ENCODE measurements at places on chromosomes 16 and 17.
A peak's percentile ranks its signal among the peaks of the same experiment; 100 is the strongest.

- no peak for DNase-seq
Observed at GRCh38 chr16:49698931-49699840, 156.7 kb downstream of the ZNF423 start.

GRCh38 chr17:2295575-2295974 lies 8.0 kb downstream of the SMG6 start:
- DNase-seq: no peak

- no peak for DNase-seq
Observed at GRCh38 chr17:49952912-49953497, 16.0 kb upstream of the DLX4 start.

DNA sequence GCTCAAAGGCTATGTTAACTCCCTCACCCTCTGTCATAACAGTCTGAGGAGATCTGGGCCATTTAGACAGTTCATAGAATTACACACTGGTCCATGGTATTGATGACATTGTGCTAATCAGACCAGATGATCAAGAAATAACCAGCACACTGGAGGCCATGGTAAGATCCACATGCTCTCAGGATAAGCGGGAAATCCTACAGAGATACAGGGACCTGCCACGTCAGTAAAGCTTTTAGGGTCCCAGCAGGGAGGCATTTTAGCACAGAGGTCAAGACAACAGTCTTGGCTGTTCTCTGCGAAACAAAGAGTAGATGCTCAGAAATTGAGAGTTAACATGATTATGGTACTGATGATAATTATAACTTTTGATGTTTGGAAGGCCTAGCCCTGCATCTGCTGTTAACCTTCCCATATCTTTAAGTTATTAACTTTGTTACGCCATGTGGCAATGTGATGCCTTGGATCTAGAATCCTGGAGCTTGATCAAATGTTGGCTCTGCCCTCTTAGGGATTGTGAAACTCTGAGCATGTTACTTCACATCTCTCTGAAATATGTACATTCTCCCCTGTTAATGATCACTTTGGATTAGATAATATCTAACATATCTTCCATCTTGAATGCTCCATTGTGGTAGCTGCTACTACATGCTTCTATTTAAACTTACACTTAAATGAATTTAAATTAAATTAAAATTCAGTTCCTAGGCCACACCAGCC lies 172.0 kb upstream of the SOX9 start:
- DNase-seq: no peak

DNA sequence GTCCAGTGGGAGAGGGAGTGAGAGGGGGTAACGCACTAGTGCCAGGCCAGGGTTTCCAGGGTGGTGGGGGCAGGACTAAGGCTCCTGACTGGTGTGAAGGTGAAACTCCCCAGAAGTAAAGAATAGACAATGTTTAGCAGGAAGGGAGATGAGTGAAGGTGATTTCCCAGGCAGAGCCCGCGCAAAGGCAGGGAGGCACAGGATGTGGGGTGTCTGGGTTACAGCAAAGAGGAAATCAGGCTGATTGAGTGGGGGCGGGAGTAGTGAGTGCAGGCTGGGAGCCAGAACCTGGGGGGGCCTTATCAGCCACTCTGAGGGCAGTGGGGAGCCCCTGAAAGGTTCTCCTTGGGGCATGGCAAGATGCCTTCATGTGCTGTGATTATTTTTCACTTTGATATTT lies 167.5 kb downstream of the UTP18 start:
- peak; percentile 55 for DNase-seq

- no peak for DNase-seq
Observed at GRCh38 chr16:52812678-52813556, 239.8 kb downstream of the CHD9NB start.

- no peak for DNase-seq
Observed at GRCh38 chr17:83012200-83012785, 67.1 kb upstream of the METRNL start.

GRCh38 chr17:80618304-80618703 lies 73.7 kb downstream of the RPTOR start:
- no peak for DNase-seq

DNA sequence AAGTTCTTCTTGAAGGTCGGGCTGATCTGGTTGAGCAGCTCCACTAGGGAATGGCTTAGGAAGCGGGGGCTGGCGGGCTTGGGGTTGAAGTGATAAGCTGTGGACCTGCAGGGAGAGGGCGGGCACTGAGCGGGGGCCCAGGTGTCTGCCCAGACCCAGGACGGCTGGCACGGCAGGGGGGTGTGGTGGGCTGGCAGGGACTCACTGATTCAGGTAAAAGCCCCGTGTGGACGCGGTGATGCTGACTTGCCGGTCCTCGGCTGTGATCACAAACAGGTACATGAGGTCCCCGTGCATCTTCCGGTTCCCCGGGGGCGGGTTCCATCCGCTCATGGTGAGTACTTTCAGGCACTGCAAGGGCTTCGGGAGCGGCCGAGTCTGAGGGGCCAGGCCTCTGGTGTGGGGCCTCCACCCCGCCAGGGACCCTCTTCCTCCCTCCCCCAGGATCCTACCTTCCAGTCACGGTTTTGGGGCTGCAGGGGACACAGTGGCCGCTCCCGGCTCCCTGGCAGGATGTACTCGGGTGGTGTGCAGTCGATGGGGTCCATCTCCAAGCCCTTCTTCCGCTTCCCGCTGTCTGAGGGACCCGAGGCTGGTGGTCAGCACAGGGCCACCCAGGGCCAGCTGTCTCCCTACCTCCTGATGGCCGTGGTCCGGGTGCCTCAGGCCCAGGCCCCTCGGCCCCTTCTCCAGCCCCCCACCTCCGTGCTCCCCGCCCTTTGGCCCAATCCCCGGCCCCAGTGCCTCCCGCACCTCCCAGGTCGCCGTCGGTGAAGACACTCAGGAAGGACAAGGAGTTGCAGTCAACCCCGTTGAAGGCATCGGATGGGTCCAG lies 10.2 kb downstream of the CLUH start:
- no peak for DNase-seq

All from stimulated activated CD4-positive, alpha-beta T cell treated with anti-CD3 and anti-CD28 coated beads, TNF-alpha, amount 100 ng/mL, for 4 hours (primary cell).